ENCODE measurements at places on chromosomes 12 and 14.

GRCh38 chr12:91565846-91566245 is 383.2 kb upstream of the DCN start:
- DNase-seq = no peak
- H3K4me1 ChIP-seq = peaks cover 28% of the 10 kb centered on the region
- H3K27me3 ChIP-seq = no peaks in the 10 kb centered on the region
- H3K27ac ChIP-seq = no peak overlapping the region

DNA sequence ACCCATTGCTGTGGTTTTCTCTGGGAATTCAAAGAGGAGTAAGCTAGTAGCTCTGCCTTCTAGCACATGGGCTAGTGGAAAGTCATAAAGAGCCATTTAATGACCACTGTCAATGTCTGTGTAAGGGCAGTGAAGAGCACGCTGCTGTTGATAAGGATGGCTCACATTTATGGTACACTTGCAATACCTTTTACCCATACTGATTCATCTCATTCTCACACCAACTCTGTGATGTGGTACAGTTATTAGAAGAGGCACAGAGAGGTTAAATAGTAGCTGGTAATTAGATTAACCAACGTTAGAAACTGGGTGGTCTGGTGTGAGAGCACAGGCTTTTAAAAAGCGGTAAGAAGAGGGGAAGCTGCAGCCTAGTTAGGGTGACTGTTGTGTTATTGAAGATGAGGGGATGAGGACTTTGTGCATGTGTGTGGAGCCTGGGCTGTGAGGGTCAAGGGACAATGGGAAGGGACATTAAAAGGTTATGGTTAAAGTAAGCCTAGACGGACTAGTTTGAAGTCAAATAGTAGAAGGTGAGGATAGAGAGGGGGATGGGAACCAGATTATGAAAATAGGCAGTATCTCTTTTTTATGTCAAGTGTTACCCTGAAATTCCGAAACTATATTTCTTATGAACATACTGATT is 25.2 kb downstream of the RASSF3 start:
- no peak for DNase-seq
- H3K4me1 ChIP-seq = peaks cover 39% of the 10 kb centered on the region
- H3K27me3 ChIP-seq = no peaks in the 10 kb centered on the region
- no peak overlapping the region for H3K27ac ChIP-seq
- peaks cover 45% of the 10 kb centered on the region for H3K36me3 ChIP-seq

GRCh38 chr14:36454599-36455240 is 65.3 kb downstream of the NKX2-1 start:
- no peak overlapping the region for H3K27ac ChIP-seq
- no peaks in the 10 kb centered on the region for H3K4me1 ChIP-seq
- H3K4me3 ChIP-seq = no peak overlapping the region
- no peaks in the 10 kb centered on the region for H3K36me3 ChIP-seq

DNA sequence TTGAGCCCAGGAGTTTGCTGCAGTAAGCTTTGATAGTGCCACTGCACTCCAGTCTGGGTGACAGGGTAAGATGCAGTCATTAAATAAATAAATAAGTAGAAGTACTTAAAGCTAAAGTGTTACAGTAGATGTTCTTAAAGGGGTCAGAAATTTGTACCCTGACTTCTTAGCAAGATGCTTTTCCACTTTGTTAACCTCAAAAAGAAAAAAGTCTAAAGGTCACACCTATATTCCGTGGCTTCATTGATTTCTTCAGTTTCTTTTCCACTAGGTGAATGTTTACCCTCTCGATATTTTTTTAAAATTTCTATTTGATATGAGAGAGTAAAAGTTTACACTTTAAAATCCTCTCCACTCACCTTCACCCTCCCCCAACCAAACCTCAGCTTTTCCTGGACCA is 64.3 kb upstream of the PLEKHA5 start:
- H3K4me1 ChIP-seq = no peaks in the 10 kb centered on the region
- no peak overlapping the region for H3K27ac ChIP-seq
- no peak for DNase-seq
- no peaks in the 10 kb centered on the region for H3K36me3 ChIP-seq

DNA sequence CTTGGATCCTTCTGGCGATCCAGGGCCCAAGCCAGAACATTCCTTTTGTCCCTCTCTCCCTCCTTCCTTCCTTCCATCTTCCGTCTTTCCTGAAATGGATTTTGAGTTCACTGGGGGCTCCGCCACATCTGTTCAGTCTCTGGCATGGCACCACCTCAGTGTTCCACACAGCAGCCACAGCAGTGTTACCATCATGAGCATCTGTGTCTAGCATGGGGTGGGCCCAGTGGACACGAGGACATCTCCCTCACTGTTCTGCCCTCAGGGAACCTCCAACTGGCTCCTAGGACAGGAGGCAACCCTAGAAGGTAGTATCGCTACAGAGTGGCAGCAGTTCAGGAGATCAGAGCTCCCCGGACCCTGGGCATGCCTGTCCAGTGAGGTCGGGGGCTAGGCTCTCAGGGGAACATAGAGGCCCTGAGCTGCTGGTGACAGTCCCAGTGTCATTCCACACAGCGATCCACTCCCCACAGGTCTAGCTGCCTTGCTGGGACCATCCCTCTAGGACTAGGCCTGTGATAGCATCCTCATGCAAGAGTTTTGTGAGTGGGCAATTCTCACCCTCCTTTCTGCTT is 59.0 kb downstream of the GALNT16 start:
- peaks cover 3% of the 10 kb centered on the region for H3K27me3 ChIP-seq
- DNase-seq = no peak
- H3K4me1 ChIP-seq = no peaks in the 10 kb centered on the region
- no peak overlapping the region for H3K27ac ChIP-seq
- H3K4me3 ChIP-seq = no peak overlapping the region

DNA sequence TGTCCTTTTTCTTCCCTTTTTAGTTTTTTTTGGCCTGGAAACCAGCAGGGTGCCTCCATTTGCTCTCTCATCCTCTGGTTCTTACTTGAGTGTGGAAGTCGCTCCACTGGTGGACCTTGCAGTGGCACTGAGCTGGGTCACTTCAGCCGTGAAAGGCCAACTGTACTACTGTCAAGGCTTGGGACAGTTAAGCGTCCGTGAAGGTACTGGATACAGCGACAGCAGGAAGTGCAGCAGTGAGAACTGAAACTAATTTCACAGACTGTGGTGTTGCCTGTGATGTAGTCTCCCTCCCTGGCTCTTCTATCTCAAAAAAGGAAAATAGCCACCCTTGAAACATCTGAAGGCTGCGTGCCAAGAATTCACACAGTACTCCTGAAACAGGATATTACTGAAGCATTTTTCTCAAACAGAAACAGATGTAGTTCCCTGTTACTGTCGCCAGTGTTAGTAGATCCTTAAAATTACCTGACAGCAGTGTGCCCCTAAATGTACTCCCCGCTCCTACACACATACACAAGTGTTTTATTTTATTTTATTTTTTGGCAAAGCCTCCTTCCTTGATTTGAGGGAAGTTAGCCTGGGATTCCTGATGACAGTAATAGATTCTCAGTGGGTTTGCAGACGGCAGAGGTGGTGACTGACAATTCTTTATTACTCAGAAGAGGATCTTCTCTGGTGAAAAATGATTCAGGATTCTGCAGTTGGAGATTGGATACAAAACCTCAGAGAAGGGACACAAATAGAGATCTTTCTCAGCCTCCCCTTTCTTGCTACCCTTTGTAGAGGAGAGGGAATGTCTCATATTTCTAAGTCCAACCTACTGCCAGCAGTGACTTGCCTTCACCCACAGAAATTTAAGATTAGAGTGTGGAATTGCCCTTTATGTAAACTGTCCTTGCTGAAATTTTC is 4.4 kb downstream of the SUSD6 start:
- H3K36me3 ChIP-seq = peaks cover 36% of the 10 kb centered on the region
- peak; percentile 49 for DNase-seq
- peak overlapping the region; percentile 96 for H3K4me3 ChIP-seq
- H3K4me1 ChIP-seq = peaks cover 70% of the 10 kb centered on the region
- H3K27ac ChIP-seq = peak overlapping the region; percentile 98

DNA sequence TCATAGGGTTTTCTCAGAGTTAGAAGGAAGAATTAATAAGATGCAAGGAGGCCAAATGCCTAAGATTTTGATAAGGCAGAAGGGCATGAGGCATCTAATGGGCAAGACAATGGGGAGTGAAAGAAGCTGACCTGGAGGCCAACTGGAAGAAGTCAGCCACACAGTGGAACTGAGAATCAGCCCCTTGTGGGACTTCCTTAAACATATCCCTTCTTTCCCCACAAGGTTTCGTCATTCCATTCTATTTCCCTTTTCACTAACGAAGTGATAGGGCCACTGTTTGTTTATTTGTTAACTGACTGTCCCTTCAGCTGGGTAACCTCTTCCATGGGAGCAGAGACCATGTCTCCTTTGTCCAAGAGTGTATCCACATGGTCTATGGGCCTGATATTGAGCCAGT is 86.2 kb downstream of the HELB start:
- DNase-seq = no peak
- H3K27ac ChIP-seq = no peak overlapping the region
- no peak overlapping the region for H3K4me3 ChIP-seq
- H3K4me1 ChIP-seq = peaks cover 4% of the 10 kb centered on the region

DNA sequence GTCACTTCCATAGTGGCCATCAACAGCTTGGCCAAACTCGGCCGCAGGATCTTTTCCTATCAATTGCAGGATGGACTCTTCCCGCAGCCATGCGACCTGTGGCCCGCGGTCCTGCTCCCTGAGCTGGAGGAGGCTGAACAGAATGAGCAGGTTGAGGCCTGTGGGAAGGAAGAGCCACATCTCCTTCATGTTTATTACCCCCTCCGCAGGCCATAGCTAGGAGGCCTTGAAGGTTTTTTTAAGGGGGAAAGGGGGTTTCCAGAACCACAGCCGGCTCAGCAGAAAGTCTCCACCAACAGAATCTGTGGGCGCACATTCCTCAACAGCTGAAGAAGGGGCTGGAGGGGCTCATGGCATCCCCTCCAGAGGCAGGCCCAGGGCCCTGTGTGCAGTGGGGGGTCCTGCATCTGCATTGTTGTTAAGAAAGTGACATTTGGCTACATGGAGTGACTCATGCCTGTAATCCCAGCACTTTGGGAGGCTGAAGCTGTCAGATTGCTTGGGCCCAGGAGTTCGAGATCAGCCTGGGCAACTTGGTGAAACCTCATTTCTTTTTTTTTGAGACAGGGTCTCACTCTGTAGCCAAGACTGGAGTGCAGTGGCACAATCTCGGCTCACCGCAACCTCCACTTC is 25.2 kb upstream of the PPP1R13B start:
- H3K4me1 ChIP-seq = peaks cover 12% of the 10 kb centered on the region
- peak overlapping the region; percentile 87 for H3K27ac ChIP-seq
- H3K27me3 ChIP-seq = no peaks in the 10 kb centered on the region
- peak overlapping the region; percentile 83 for H3K4me3 ChIP-seq
- DNase-seq = no peak
- no peaks in the 10 kb centered on the region for H3K36me3 ChIP-seq

- H3K4me1 ChIP-seq = no peaks in the 10 kb centered on the region
- DNase-seq = no peak
- no peaks in the 10 kb centered on the region for H3K36me3 ChIP-seq
- H3K4me3 ChIP-seq = no peak overlapping the region
Measured at GRCh38 chr12:52132754-52133161, 53.3 kb downstream of the SMIM41 start.

- H3K27me3 ChIP-seq = no peaks in the 10 kb centered on the region
- no peak overlapping the region for H3K4me3 ChIP-seq
- H3K4me1 ChIP-seq = peaks cover 11% of the 10 kb centered on the region
- H3K36me3 ChIP-seq = peaks cover 64% of the 10 kb centered on the region
- DNase-seq = no peak
- peak overlapping the region; percentile 15 for H3K27ac ChIP-seq
Measured at GRCh38 chr12:110379197-110379596, 24.3 kb downstream of the ANAPC7 start.

GRCh38 chr12:51759175-51759574 is 89.3 kb downstream of the FIGNL2 start:
- no peak for DNase-seq
- H3K4me1 ChIP-seq = no peaks in the 10 kb centered on the region

DNA sequence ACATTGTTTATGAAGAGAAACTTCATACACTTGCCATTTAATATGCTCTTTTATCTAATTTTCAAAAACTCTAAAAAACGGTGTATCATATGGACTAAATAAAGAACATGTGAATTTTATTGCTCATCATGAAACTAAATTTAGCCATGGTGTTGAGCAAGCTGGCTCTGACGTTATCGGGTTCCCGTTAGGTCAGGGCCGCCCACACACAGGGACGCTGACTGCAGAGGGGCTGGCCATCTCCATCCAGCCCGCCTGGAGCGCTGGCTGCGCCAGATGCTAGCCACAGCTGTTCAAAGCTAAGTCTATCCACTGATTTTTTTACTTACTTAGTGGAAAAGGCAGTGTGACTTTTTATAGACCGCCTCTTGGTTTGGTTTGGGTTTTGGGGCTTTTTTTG is 36.5 kb upstream of the DYNC1H1 start:
- peaks cover 15% of the 10 kb centered on the region for H3K36me3 ChIP-seq
- no peaks in the 10 kb centered on the region for H3K4me1 ChIP-seq
- H3K27ac ChIP-seq = no peak overlapping the region
- no peaks in the 10 kb centered on the region for H3K27me3 ChIP-seq

- no peaks in the 10 kb centered on the region for H3K36me3 ChIP-seq
- no peak for DNase-seq
- no peaks in the 10 kb centered on the region for H3K27me3 ChIP-seq
- H3K4me1 ChIP-seq = peaks cover 3% of the 10 kb centered on the region
Measured at GRCh38 chr14:68658029-68658509, 134.8 kb downstream of the ZFP36L1 start.

GRCh38 chr14:102903248-102903888 is 19.1 kb upstream of the AMN start:
- H3K27ac ChIP-seq = no peak overlapping the region
- H3K4me3 ChIP-seq = no peak overlapping the region
- peaks cover 6% of the 10 kb centered on the region for H3K4me1 ChIP-seq
- no peaks in the 10 kb centered on the region for H3K27me3 ChIP-seq
- DNase-seq = no peak
- peaks cover 43% of the 10 kb centered on the region for H3K36me3 ChIP-seq

DNA sequence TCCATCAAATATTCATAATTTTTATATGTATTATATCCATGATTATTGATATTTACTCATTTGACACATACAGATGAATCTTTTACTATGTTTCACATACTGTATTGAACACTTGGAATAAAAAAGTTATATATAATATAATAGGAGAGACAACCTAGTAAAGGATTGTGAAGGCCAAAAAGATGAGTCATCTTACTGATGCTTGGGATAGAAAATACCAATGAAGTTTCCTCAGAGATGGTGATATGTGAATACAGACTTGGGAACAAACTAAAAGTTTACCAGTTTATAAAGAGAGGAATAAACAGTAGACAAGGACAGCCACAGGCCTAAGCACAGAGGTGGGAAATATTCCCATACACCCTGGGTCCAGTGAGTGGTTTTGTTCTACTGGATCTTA is 743.9 kb upstream of the FLRT2 start:
- no peak overlapping the region for H3K27ac ChIP-seq
- H3K36me3 ChIP-seq = no peaks in the 10 kb centered on the region
- no peaks in the 10 kb centered on the region for H3K27me3 ChIP-seq
- H3K4me1 ChIP-seq = no peaks in the 10 kb centered on the region
- DNase-seq = no peak

GRCh38 chr12:3376779-3377455 is 114.1 kb upstream of the PRMT8 start:
- H3K4me1 ChIP-seq = no peaks in the 10 kb centered on the region
- H3K27me3 ChIP-seq = peaks cover 4% of the 10 kb centered on the region
- no peaks in the 10 kb centered on the region for H3K36me3 ChIP-seq
- no peak overlapping the region for H3K27ac ChIP-seq
- H3K4me3 ChIP-seq = no peak overlapping the region
